Right lobe of liver (tissue), 6 donors: ENCODE measurements at places on chromosomes 3 and 15. TPM values are rescaled to one million over a fixed set of nuclear protein-coding genes. Genes with fewer than 3 reads are reported as not detected.

- no peak for DNase-seq
Measured at GRCh38 chr15:62906627-62907026, 135.9 kb upstream of the TPM1 start.

- DNase-seq = no peak
Measured at GRCh38 chr3:194339840-194340239, 11.3 kb downstream of the CPN2 start.

- DNase-seq = no peak
Measured at GRCh38 chr3:21785765-21786437, 34.9 kb upstream of the ZNF385D start.

- no peak for DNase-seq
Measured at GRCh38 chr15:85622221-85622831, 172.4 kb downstream of the KLHL25 start.

DNA sequence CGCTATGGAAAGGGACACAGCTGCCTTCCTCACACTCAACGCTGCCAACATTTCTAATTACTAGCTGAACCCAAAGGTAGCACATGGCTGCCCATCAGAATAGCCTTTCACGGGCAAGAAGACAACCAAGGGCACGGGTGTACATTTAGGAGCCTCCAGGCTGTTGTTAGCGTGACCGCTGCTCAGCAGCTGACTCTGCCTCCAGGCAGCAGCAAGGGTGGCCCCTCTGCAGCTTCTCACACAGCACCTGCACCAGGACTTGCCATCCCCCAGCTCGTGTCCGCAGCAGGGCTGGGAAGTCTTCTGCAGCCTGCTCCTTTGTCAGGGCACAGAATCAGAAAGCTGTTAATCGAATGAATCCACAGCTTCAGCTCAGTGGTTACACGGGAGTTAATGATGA, 146.8 kb downstream of the ADAMTS17 start:
- no peak for DNase-seq

The DAG1 gene
- 71.6 TPM for total RNA-seq
